ENCODE measurements at places on chromosomes 5 and 9.

DNA sequence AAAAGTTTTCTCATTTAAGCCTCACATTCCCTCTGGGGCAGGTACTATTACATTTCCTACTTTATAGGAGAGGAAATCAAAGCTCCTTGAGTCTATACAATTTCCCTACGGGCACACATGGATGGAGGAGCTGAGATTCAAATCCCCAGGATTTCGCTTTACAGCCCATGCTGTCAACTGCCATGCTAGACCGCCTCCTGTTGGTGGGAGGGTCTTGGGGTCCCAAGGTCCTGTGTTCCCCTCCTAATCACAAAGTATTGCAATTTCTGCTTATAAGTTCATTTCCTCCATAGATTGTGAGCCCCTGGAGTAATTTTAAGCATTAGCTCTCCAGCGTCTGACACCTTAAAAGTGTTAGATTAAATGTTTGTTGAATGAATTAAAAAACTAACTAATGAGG lies 95.9 kb upstream of the SMARCA2 start:
- no peak for DNase-seq

DNA sequence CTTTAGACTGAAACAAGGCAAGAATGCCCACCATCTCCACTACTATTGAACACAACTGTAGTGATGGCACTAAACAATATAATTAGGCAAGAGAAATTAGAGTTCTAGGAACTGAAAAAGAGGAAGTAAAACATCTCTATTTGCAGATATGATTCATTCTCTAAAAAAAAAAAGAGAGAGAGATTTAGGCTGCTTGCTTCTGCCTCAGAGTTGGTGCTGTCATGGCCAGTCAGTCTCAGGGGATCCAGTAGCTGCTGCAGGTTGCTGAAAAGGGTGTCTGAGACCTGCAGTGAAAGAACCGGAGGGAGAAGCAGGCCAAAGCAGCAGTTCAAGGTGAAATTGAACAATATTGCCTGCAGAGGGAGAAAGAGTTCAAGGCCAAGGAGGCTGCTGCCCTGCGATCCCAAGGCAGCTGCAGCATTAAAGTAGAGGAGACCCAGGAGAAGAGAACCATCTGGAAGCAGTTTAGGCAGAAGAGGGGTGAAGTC lies 72.5 kb downstream of the AP3B1 start:
- no peak for DNase-seq

- DNase-seq: peak; percentile 53
Measured at GRCh38 chr9:87035879-87036278, 88.6 kb upstream of the GAS1 start.

DNA sequence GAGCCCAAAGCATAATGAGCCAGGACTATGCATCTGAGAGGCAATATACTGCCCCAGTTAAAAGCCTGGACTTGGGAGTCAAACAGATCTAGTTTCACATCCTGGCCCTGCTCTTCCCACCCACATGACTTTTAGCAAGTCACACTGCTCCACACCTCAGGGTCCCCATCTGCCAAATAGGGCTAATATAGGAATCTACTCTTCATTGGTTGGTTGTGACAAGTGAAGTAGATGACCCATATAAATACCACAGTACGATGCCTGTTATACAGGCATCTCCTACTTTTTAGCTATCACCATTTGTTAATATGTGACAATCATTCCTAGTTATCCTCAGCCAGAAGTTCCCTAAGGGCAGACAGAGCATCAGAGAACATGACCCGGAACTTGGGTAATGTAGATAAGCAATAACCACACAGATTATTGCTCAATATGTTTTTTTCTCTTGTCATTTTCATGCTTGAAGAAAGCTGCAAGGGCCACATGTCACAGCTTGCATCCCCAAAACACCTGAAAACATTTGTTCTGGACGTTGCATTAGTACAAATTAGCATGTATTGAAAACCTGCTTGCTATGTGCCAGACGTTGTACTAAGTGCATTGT lies 20.4 kb downstream of the ADAM19 start:
- no peak for DNase-seq

DNA sequence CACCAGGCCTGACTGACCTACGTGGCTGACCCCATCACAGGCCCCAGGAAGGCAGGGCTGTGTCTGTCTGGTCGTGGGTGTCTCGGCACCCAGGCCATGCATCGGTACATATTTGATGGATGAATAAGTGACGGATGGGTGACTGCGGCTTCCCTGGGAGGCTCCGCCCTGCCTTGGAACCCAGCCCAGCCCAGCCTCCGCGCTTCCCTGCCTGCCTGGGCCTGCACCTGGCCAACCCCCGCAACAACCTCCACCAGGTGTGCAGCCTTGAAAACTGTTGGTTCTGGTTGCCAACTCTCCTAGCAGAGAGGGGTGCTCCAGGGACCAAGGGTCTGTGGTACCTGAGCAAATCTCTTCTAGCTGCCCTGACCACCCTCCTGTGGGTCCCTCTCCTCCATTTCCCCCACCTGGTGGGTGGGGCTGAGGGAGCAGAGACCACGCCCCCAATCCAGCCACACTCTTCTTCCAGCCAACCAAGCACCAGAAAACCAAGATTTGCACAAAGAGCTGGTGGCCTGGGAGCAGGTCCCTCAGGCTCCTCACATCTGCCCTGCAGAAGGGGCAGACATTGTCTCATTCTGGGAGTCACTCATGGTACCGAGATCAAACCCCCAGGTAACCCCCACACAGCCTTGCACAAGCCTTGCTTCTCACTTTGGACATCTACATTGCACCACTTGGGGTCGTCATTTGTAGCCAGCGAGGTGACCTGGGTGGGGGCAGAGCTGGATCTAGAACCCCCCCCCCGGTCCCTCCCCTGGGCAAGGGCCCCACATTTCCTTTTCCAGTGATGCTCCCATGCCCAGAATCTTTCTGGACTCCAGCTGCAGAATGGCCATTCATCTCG lies 100.6 kb upstream of the IER5L start:
- peak; percentile 57 for DNase-seq

DNA sequence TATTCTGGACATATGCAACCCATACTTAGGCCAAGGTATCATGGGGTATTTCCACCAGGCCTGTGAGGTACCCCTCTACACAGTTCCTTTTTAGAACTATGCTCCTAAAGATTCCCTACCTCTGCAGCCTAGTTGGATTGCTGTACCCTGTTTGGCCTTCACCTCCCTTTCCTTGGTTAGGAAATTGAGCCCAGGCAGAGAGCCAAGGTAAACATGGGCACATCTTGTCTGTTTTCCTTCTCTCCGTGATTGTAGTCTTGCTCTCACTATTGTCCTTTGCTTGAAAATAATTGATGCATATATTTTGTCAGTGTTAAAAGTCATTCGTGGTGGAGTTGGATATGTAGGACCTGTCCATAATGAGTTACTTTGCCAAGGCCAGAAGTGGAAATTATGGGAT lies 26.7 kb downstream of the BDP1 start:
- DNase-seq: no peak

- DNase-seq: peak; percentile 55
Measured at GRCh38 chr5:73135429-73136054, 15.2 kb downstream of the TMEM171 start.

- peak; percentile 15 for DNase-seq
Measured at GRCh38 chr9:15606643-15607472, 54.0 kb downstream of the CCDC171 start.

DNA sequence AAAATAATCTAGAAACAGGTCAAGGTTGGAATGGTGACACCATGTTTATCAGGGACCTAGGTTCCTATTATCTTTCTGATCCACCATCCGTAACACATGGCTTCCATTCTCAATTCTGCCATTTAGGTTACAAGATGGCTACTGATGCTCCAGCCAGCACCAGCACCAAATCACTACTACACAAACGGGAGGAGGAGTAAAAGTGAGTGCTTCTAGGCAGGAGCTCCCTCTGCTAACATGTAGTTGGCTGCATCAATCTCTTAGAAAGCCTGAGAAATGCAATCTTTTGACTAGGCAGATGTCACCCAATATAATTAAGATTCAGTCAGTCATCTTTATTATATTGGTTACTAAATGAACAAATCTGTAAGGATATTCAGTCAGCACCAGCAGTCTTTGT lies 515.9 kb downstream of the RAB3C start:
- no peak for DNase-seq

- no peak for DNase-seq
Measured at GRCh38 chr5:74056107-74056788, 430.3 kb downstream of the ARHGEF28 start.

- no peak for DNase-seq
Measured at GRCh38 chr5:151012862-151013261, 7.5 kb upstream of the GPX3 start.

DNA sequence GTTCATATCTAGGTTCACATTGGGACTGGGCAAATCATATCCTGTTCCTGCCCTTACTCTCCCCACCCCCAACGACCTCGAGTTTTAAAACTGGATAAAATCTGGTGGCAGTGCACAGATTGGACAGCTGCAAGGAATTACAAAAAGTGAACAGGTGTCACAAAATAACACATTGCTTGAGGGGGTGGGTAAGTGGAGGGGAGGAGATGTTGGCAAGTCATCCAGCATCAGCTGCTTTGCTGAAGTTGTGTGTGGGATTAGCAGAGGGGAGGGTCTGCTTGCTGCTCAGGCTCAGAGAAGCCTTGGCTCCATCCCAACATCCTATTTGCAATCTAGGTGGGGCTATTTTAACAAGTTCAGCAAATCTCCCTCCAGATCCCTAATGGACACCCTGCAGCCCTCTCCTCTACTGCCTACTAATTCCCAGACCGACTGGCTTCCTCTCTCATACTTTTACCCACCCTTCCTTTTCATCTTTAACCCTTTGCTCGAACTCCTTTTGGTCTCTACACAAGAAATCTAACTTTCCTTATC lies 39.8 kb upstream of the SLC24A2 start:
- no peak for DNase-seq

DNA sequence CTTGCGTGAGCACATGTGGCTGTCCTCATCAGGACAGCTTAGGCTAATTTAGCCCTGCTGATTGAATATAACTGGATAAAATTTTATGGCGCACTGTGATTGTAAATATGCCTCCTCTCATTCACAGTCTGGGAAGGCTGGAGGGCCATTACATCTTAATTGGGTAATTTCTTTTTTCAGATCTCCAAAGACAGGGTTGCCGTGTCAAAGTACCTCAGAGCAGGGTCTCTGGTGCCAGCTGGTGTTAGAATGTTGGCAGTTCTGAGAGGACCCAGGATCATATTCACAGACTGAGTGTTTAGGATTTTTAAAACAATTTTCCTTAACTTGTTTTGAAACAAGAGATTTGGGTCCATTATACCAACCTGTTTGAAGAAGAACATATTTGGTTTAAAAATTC lies 455.7 kb upstream of the TLE4 start:
- DNase-seq: no peak

DNA sequence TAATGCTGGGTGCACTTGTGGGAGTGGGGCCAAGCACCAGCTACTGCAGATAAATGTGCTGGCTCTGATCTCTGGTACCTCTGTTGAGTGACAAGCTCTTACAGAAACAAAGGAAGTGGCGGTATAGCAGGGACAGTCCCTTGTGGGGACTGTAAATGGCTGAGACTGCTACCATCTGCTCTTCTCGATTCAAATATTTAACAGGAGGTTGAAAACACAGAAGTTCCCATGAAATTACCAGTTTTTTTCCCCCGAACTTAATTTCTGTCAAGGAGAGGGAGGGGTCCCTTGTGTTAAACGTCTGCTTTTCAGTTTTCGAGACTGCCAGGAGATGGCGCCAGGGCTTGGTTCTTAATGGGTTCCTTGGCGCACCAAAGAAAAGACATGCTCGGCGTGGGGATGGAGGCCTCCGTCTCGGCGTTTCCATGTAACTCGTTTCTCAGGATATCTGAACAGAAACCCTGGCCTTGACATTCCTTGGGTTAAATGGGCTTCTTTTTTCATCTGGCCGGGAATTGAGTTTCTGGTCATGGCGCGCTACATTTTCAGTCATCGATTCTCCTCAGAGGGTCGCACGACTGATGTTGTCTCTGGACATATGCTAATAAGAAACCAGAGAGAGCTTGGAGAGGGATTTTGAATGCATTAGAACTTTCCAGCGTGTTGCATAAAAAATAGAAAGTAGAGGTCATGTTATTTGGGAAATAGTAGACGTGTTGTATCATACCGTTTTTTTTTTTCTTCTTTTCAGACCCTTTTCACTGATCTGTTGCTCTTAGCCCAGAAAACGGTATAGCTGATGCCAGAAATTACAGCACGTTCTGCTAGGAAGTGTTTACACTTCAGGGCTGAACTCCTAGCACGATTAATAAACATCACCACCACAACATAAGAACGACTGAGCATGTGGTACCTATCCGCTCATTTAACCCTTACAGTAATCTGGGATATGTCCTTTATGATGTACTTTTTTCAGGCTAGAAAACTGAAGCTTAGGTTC lies 64.0 kb downstream of the CARTPT start:
- peak; percentile 72 for DNase-seq

- DNase-seq: no peak
Measured at GRCh38 chr9:134913041-134913712, 4.5 kb downstream of the FCN1 start.

GRCh38 chr5:79329453-79329852 lies 93.5 kb downstream of the JMY start:
- no peak for DNase-seq

DNA sequence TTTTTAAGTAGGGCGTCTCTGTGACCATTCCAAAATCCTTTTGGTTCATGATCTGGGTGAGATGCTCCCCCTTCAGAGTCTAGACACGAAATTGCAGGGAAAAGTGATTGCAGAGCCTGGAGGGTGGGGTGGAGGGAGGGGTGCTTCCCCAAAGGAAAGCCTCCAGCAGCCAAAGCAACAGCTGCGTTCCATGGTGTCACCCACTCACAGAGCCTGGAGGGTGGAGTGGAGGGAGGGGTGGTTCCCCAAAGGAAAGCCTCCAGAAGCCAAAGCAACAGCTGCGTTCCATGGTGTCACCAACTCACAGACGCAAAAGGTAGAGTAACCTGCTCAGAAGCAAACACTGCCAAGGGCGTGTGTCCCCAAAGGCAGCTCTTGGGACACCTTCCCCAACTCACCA lies 22.6 kb downstream of the SLC6A18 start:
- DNase-seq: no peak

- peak; percentile 81 for DNase-seq
Measured at GRCh38 chr5:84383816-84384603, 670 bp downstream of the EDIL3 start.

GRCh38 chr5:151663617-151664293 lies 23.0 kb downstream of the SPARC start:
- no peak for DNase-seq

DNA sequence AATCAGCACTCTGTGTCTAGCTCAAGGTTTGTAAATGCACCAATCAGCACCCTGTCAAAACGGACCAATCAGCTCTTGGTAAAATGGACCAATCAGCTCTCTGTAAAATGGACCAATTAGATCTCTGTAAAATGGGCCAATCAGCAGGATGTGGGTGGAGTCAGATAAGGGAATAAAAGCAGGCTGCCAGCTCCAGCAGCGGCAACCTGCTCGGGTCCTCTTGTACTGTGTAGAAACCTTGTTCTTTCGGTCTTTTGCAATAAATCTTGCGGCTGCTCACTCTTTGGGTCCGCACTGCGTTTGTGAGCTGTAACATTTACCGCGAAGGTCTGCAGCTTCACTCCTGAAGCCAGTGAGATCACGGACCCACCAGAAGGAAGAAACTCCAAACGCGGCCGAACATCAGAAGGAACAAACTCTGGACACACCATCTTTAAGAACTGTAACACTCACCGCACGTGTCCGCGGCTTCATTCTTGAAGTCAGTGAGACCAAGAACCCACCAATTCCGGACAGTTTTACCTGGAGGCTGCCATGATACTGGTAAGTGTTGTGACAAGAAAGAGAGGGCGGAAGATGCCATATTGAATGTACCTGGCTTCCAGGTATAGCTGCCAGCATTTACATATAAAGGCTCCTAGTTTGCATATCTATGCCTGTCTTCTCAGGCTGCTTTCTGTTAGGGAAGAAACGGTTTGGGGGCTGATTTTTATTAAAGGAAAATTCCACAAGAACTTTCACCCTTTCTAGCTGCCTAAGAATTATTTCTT lies 758.5 kb upstream of the CTNND2 start:
- DNase-seq: no peak

- DNase-seq: no peak
Measured at GRCh38 chr5:37002176-37002751, 125.7 kb downstream of the NIPBL start.
